ENCODE measurements at places on chromosomes 12 and 14. TPM values are rescaled to one million over a fixed set of nuclear protein-coding genes. Genes with fewer than 3 reads are reported as not detected.

The SOCS2 gene
- 21.4 TPM for total RNA-seq

DNA sequence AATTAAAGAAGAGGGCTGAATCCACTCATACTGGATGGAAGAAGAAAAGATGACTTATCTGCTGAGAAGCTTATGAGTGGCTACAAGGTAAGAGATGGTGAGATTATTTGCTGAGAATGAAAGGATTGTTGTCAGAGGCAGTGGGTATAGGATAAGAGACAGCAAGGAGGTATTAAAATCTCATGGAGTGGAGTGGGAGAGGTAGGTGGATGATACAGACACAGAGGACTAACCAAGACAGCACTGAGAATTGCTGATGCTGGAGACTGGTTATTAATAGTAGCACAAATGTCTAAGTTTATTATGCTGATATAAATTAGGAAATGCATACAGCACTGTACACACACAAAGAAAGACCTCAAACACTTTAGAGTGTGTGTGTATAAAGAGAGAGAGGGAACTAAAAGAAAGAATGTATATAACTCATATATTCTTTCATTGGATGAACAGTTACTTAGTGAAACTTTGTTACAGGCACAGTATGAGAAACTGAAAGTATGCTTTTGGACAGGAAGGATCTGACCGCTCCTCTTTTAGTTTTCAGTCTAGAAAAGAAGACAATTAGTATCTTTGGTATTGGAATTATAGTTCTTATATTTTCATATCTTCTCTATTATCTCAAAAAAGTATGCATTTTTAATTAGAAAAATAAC lies 543.1 kb downstream of the LRFN5 start:
- no peak for DNase-seq

DNA sequence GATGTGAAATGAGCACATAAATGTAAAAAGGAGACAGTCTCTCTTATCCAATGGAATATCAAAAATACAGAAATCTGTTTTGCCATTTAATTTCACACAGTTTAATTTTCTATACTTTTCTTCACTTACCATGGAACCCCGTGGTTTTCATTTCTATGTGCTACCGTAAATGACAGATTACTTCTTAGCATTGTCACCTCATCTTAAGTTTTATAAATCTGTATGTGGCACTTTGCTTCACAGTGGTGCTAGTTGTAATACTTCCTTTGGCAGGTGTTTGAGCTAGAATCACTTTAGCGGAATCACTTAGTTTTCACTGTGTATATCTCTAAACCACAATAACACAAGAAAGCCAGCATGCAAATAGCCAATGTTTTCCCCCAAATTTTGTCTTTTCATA lies 781.9 kb upstream of the MGAT4C start:
- DNase-seq, result no peak

DNA sequence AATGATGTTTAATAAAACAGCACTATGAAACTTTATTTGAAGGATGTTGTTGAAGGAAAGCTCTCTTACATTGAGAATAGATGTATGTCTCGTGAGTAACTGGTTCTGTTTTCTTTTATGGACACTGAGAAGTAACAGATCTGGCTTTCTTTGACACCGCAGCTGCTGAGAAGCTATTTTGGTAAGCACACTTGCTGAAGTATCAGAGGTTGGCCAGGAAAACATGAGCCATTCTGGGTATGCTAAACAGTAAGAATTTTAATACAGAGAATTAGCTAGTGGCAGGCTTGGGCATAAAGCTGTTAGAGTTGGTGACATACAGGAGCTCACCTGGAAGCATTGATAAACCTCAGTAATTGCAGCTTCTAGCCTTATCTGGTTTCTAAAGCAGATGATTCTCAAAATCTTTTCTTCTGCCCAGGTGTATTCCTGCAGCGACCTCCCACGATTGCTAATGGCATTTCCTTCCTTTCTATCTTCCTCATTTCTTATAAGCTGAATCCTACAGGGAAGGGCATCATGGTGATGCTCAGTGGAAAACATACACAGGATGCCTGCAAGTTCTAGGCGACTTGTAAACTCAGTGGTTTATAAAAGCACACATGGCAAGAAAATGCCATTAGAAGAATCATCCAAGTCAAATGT lies 291.6 kb upstream of the SLC16A7 start:
- DNase-seq, result no peak

- no peak for DNase-seq
These were observed 3.7 kb upstream of the NECAP1 start for GRCh38 chr12:8078398-8078797.

DNA sequence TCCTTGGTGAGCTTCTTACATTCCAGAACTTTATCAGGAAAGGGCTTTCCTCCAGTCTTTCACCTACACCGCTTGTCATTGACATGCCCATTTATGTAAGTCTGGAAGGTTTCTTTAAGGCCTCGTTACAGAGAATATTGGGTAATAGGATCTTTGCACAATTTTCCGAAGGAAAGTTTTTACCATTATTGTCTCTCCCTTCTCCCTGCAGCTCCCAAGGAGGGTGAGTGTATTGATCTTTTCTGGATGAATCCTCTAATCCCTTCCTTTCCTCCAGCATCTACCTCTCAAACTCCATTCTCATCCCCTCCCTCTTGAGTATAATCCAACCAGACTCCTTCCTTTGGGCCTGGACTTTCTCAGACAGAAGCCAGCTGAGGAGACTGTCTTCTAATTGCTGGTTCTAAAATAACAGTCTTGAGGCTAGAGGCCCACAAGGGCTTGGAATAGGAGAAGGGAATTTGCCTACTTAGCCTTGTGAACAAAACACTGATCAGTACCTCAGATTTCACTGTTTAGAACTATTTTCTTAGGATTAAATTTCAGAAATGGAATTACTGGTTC lies 21.8 kb downstream of the WNK1 start:
- no peak for DNase-seq

- no peak for DNase-seq
These were observed 1.6 kb downstream of the MSI1 start for GRCh38 chr12:120367233-120367923.

- DNase-seq, result no peak
These were observed 796 bp upstream of the POP5 start for GRCh38 chr12:120581998-120582397.

DNA sequence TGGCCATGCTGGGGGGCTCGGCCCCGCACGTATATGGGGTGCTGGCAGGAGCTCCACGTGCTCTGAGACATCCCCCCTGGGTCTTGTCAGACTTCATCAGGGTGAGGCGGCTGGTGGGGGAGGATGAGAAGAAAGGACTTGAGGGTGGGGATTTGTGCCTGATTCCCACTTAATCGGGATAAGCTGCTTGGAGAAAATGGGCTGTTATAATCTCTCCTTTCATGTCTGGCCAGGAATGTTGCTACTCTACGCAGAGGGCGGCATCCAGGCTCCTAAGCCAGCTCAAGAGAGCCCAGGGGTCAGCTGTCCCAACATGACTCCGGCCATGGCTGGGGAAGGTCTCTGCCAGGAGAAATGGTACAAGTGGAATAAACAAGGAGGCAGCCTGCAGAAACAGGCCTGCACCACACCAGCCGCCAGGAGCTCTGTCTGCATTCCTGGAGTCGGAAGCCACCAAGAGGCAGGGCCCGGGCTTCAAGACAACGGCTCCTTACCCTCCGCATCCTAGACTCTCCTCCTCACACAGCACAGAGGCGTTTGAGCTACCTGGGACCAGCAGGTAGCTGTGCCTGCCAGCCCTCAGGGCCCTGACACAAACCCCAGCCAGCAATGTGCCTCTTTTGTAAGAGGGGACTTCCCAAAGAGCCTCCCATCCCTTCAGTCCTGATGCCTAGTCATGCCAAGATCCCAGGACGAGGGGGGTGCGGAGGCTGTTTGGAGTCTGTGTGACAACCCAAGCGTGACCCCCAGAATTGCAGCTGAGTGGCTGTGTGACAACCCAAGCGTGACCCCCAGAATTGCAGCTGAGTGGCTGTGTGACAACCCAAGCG lies 195.8 kb upstream of the DIO3 start:
- DNase-seq, result no peak

GRCh38 chr12:54196396-54196795 lies 7.6 kb upstream of the SMUG1 start:
- no peak for DNase-seq

The EGLN3 gene
- total RNA-seq, result 122 TPM

- DNase-seq, result no peak
These were observed 60.1 kb downstream of the BCAT1 start for GRCh38 chr12:24888813-24889212.

DNA sequence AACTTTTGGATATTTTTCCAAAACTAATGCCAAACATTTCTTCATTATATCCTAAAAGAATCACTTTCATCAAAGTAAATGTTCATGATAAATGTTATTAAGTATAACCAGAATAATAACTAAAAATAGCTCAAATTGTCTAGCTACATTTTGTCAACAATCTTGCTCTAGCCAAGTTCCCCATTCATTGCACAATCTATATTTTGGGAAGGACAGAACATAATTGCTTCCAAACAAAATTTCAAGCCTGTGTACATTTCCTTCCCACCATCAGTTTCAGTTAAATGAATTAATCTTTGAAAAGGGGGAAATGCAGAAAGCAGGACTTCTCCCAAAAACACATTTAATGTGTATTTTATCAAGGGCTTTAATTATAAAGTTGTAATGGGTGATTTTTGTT lies 98.0 kb upstream of the PLEKHG7 start:
- no peak for DNase-seq

The IRF2BPL gene
- 42.0 TPM for total RNA-seq

DNA sequence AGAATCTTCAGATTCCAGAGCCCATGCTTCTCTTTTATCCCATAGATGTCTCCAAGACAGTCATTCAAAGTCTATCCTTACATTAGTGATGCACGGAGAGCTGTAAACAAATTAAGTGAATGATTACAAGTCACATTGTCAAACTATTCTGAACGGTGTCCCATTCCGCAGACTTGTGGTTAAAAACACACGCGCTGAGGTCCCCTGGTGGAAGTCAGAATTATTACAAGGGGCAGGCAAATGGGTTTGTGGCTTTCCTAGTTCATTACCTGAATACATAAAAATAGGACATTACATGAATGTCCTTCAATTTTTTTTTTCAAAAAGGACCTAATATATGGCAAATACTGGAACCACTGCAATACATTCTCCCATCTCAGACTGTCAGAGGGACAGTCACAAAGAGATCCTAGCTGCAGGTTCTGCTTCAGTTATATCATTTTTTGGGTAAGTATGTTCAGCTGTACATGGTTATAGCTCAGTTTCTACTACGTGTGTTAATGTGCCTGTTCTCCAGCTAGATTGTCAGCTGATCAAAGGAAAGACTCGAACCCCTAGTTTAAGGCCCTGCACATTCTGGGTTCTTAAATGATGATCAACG lies 53.1 kb upstream of the STON2 start:
- DNase-seq, result no peak

DNA sequence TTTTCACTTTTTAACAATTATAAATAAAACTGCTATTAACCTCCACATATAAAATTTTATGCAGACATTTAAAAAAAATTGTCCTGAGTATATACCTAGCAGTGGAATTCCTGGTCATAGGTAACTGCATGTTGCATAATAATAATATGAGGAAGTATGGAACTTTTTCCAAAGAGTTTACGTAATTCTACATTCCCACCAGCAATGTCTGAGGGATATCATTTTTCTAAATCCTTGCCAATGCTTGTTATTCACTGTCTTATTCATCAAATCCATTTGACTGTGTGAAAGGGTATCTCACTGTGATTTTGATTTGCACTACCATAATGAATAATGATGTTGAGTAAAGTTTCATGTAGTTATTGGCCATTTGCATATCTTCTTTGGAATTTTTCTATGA lies 393.8 kb downstream of the LRFN5 start:
- DNase-seq, result no peak

The EIF2S3B gene
- not detected for total RNA-seq

The SRRM4 gene
- total RNA-seq, result not detected

- DNase-seq, result no peak
These were observed 110.8 kb downstream of the SEC23A start for GRCh38 chr14:38992067-38992844.

DNA sequence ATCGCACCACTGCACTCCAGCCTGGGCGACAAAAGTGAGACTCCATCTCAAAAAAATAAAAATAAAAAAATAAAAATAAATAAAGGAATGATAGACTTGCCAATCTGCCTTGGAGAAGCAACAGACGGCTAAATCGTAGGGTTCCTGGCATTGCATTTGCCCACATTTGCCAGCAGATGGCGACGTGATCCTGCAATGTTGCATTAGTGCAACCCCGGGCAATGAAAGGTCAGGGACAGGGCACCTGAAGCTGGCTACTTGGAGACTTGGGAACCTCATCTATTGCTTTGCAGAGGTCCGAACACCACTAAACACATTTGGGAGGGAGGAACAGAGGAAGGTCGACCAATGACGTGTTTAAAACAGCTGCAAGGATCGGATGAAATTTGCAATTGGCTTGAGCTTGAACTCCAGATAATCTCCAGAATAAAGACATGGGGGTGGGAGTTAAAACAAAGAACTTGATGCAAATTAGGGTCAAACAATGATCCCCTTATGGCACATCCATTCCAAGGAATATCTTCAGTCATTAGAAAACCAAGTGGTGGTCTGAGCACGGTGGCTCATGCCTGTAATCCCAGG lies 34.6 kb downstream of the SPRING1 start:
- DNase-seq, result peak; percentile 67

DNA sequence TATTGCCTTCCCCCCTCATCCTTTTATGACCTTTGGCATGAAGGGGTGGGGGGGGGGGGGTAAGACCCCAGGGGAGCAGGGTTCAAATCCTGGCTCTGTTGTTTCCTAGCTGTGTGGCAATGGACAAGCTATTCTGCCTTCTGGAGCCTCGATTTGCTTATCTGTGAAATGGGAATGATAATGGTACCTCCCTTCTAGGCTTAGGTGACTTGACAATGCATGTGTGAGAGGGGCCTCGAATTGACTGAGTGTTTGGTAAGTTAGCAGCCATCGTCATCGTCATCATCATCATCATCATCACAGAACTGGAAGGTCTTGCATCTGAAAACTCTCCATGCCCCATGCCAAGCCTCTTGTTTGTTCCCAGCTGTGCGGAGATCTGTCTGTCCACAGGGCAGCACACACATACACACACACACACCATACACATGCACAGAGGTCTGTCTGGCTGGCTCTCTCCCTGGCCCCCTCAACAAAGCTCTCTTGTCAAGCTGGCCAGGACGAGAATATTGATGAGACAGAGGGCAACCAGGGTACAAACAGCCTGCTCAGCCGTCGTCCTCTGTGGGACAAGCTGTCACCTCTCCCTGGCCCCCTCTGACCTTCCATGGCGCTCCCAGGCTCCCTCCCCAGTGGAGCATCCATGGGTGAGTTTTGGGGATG lies 5.9 kb upstream of the SDS start:
- DNase-seq, result no peak

GRCh38 chr14:31024577-31025366 lies 677 bp upstream of the AP4S1 start:
- no peak for DNase-seq

The PTPN6 gene
- total RNA-seq, result 3.7 TPM

- no peak for DNase-seq
These were observed 38.8 kb downstream of the FBXO21 start for GRCh38 chr12:117151403-117152031.

DNA sequence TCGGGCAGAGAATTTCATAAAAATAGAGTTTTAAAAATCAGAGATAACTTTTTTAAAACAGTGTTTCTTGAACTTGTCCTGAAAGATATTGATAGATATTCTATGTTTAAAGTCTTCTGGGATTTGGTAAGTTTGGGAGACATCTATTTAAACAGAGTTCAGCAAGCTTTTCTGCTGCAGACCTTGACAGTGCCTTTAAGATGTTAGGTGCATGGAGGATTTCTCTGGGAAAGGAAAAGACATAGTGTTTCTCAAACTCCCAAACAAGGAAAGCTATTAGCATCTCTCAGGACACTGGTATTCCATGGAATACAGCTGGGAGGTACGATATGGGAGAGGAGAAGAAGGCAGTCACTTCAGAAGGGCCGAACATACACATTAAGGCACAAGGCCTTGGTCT lies 97.8 kb downstream of the RBM19 start:
- DNase-seq, result no peak

- no peak for DNase-seq
These were observed 4.3 kb downstream of the P2RX4 start for GRCh38 chr12:121214166-121214777.

All from right atrium auricular region (tissue), 2 donors.